Effector memory CD4-positive, alpha-beta T cell (primary cell): ENCODE measurements at places on chromosomes 11 and 22.

DNA sequence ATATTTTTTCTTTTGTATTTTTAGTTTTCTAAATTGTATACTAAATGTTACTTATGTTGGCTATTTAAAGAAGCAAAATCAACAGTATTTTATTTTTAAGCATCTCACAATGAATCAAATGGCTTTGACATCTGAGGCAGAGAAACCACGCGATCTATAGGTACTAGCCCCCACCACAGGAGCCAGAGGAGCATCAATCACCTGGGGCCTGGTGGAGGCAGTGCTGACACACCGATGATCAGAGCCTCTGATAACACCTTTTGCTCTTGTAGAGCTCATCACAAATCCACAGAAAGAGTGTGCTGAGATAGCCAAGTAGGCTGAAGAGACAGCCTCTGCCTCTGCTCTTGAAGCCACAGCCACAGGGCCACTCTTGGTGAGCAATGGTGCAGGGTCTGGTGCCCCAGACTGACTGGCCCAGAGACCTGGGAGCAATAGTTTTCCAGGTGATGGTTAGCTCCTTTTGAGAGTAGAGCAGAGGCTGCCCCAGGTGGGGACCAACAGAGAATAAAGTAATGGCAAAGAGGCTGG lies 25.2 kb downstream of the HIRA start:
- DNase-seq: no peak

GRCh38 chr11:46760429-46761128 lies 41.6 kb downstream of the F2 start:
- DNase-seq: no peak

GRCh38 chr11:60951904-60952741 lies at the start of gene SLC15A3:
Gene SLC15A3 (minus strand): TSS chr11:60952176. CDS start chr11:60951551, 625 bp downstream.
- no peak for DNase-seq

- DNase-seq: no peak
Measured at GRCh38 chr11:17013548-17014320, 480 bp downstream of the PLEKHA7 start.

- no peak for DNase-seq
Measured at GRCh38 chr11:120121914-120122473, 15.9 kb downstream of the TRIM29 start.

DNA sequence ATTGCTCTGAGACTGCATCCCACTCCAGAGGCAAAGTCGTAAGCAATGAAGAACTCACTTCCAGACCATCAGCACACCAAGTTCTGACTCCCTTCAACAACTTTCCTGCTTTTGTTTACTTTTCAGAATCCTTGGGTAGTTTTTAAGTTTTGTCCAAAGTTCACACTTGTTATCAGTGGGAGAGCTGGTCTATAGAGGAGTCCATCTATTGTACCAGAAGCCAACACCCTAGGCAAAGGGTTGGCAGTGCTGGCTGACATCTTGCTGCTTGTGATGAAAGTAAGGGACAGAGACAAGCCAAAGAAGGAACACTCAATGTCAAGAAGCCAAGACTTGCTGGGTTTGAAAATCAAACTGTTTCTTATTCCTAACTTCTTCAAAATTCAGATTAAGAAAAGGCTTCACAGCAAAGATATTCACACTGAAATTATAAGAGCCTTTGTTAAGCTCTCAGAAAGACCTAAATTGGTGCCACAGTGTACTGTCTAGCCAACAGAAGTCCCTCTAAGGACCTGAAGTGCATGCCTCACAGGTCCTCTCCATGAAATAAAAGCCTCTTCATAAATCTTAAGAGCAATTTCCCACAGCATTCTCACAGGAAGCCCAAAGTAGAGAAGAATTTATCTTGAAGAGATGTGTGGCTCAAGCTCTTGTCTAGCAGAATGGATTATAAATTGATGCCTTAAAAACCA lies 21.5 kb upstream of the LINC01488 start:
- DNase-seq: no peak

- no peak for DNase-seq
Measured at GRCh38 chr11:117819096-117820040, 5.2 kb downstream of the FXYD2 start.

DNA sequence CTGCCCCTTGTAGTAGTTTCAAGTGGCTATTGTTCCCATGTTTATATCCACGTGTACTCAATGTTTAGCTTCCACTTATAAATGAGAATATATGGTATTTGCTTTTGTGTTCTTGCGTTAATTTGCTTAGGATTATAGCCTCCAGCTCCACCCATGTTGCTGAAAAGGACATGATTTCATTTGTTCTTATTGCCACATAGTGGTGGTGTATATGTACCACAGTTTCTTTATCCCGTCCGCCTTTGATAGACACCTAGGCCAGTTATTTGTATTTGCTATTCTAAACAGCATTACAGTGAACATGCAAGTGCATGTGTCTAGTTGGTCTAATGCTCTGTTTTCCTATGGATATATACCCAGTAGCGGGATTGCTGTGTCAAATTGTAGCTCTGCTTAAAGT lies 6.8 kb downstream of the OR51B2 start:
- no peak for DNase-seq

DNA sequence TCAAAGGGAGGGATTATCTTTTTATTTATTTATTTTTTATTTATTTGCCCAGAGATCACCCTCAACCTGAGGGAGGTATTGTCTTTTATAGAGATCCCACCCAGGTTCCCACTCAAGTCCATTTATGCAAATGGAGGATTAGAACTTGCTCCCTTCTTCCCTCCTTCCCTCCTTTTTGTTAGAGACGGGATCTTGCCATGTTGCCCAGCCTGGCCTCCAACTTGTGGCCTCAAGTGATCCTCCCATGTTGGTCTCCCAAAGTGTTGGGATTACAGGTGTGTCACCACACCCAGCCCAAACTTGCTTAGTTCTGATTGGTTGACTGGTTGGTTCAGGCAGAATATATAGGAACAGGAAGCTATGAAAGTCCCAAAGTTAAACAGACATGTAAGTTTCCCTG lies 51.9 kb downstream of the HIPK3 start:
- no peak for DNase-seq

DNA sequence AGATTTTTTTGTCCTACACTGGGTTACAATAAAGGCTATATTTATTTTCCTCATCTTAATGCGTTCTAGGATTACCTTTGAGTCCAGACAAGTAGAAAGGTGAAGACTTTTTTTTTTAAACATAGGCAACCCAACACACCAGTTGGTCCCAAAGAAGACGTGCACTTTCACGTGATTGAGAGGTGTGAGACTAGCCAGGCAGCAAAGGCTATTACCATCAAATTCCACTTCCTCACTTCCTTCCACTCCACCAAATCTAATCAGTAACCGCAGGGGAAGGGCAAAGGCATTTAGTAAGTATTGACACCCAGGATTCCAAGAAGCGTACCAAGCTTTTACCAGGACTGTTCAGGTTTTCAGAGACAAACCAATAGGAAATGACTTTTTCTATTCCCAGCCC lies 109.3 kb downstream of the APIP start:
- no peak for DNase-seq

- no peak for DNase-seq
Measured at GRCh38 chr11:123853038-123853437, 32.4 kb downstream of the TMEM225 start.

GRCh38 chr22:42856179-42856864 lies 751 bp downstream of the ARFGAP3 start:
- DNase-seq: peak; percentile 45

- DNase-seq: no peak
Measured at GRCh38 chr11:67522338-67522737, 908 bp downstream of the CABP2 start.

DNA sequence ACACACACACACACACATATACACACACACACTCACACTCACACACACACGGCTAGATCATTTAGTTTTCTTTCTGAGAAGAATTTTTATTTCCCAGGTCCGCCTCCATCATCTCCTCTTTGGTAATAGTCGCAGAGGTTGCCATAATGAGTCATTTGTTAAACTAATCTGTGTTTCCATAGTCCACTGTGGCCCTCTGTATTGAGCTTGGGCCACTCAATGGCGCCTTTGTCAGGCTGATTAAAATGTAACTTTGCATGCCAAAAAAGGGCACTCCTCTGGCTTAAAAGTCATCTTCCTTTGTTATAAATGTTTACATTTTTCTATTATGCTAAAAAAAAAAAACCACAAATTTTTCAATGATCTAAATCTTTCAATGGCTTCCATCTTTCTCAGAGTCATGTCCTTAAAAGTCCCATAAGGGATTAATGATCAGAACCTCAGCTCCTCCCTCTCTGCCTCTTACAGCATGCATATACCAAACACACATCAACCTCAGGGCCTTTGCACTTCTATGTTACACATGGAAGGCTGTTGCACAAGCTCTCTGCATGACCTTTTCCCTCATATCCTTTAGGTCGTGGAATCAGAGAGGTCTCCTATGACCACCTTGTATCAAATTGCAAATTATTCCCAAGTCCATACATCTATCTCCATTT lies 35.3 kb downstream of the EHF start:
- no peak for DNase-seq

DNA sequence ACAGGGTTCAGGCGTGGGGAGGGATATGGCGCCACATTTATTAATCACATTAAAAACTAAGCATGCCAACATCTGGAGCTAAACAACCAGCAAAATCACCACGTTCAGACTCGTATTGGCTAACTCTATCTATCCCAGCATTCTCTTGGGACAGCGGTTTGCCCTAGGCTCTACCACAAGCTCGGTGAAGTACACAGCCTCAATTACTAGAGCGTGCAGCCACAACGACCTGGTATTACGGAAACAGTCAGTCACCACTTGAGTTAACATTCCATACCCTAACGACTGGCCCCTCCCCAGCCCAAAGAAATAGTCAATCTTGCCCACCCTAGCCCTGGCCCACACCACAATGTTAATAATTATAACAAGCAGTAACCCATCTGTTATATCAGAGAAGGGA lies 32.1 kb downstream of the APOL5 start:
- no peak for DNase-seq

GRCh38 chr11:73662445-73663157 lies 16.2 kb downstream of the PLEKHB1 start:
- no peak for DNase-seq

- DNase-seq: no peak
Measured at GRCh38 chr11:38766796-38767195, 2168.8 kb upstream of the RAG2 start.

DNA sequence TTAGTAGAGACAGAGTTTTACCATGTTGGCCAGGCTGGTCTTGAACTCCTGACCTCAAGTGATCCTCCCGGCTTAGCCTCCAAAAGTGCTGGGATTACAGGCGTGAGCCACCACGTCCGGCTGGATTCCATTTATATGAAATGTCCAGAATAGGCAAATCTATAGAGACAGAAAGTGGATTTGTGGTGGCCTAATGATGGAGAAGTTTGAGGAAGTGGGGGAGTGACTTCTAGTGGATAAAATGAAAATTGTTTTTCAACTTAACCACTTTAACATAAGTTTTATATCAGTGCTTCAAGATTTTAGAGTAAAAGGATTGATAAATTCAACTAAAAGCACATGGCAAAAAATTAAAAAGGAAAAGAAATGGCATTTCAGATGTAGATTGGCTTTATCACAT lies 66.2 kb downstream of the HIPK3 start:
- no peak for DNase-seq

DNA sequence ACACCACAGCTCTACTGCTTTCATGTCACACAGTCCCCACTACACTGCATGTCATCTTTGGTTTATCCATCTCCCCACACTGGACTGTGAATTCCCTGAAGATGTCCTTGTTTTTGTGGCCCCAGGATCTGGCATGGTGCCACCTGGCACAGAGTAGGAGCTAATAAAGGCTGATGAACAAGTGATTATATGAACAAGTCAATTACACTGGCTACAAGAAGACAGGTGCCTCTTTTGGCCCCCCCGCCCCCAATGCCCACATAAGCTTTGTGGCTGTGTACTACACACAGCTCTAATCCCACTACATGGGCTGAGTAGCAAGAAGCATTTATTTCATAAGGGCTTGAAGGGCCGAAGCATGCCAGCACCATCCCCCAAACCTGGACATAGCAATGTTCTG lies 24.7 kb downstream of the PLEKHA7 start:
- no peak for DNase-seq
